ENCODE measurements at places on chromosomes 12 and 14.

DNA sequence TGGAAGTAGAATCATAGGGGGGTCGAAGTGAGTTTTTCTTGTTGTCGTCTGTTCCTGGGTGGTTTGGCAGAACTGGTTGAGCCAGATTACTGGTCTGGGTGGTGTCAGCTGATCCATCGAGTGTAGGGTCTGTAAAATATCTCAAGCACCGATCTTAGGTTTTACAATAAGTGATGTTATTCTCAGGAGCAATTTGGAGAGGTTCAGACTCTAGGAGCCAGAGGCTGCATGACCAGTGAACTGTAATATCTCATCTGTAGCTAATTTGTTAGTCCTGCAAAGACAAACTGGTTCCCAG lies 9.7 kb upstream of the SERPINA1 start:
- DNase-seq, result no peak

GRCh38 chr14:99384450-99385417 lies 95.9 kb downstream of the SETD3 start:
- DNase-seq, result no peak

GRCh38 chr14:22929961-22930364 lies 787 bp upstream of the PRMT5 start:
- DNase-seq, result no peak

GRCh38 chr14:90986510-90986909 lies 73.9 kb downstream of the RPS6KA5 start:
- DNase-seq, result no peak

DNA sequence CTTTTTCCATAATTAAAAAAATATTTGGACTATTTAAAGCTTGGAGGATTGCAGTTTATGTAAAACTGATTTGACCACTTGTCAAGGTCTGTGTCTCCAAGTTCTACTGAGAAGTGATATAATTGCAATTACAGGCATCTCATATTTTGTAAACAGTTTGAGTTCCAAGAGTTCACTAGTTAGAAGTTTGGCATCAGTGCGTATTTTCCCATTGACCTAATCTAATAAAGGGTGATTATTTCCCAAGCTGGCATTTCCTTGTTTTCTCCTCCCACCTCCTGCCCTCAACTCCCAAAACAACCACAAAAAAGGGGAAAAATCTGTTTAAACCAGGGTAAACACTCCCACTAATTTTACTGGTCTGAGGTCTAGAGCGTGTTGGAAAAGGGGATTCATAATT lies 3.0 kb upstream of the MYF6 start:
- DNase-seq, result no peak

GRCh38 chr12:47725091-47725772 lies at the start of gene ENDOU:
Gene ENDOU (minus strand): TSS chr12:47725490. CDS start chr12:47725413, 77 bp downstream.
- DNase-seq, result no peak

- DNase-seq, result no peak
Measured at GRCh38 chr14:35806006-35806907, 2.8 kb downstream of the RALGAPA1 start.

DNA sequence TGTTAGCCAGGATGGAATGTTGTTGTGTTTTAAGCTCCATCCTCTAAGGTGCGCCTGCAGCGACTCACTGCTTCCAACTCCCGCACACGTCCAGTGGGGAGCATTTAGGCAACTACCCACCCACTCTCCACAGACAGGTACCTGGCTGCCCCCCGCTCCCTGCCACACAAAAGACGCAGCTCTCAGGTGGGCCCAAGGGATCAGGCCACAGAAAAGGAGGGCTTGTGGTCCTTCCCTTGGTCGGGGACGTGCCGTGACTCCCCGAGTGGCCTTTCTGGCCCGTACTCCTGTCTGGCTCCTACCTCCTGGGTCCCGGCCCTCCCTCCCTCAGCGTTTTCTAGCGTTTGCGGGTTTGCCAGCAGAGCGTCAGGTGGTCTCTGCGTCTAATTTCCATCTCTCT lies 16.2 kb downstream of the TEDC1 start:
- no peak for DNase-seq

DNA sequence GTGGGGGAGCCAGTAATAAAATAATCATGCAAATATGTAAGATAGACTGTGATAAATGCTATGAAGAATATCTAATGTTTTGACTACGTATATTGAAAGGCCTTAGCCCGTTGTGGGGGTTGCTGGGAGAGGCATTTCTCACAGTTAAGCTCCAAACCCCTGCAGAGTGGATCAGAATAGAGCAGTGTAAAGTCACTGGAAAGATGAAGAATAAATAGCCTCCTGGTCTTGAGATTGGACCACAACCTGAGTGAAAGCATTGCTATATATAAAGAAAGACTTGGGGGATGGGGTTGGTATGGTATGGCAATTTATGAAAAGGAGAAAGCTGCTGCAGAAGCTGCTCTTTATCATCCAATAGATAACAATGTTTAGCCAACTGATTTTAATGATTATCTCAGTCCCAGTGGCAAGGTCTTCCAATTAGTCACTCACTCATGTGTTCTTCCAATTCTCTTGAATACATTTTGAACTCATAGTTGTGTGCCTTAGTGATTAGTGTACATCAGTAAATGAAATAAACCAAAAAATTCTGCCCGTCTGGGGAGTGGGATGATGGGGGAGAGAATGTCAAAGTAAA lies 10.2 kb downstream of the PLEKHA5 start:
- DNase-seq, result no peak

DNA sequence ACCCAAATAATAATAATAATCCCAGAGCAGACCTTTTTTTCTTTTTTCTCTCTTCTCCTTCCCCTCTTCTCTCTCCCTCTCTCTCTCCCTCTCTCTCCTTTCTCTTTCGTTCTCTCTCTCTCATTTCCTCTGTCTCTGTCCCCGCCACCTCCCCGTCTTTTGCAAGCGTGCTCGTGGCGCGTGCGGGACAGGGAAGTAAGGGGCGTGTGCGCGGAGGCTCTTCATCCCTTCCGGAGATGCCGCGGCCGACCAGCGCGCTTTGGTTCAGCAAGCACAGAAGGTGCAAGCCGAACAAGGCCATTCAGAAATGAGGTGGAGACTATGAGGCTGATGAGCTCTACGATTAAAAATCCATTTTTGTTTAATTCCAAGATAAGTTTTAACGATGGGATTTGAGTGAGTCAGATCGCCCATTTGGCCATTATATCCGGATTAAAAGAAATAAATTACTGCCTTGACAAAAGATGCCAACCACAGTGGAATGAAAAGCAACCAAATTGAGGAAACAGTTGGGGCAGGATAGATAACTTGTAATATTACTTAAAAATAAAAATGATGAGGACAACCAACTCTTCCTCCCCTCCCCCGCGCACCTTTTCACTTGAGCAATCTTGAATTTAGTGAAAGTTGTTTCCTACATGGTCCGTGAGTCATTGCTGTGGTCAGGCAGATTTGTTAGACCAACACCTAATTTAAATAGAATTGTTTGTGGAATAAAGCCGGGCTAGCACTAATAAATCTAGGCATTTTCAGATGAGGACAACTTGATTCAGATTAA lies 1.2 kb upstream of the AMIGO2 start:
- peak; percentile 30 for DNase-seq

GRCh38 chr12:50595667-50596066 lies 90.9 kb downstream of the DIP2B start:
- no peak for DNase-seq

GRCh38 chr14:45798659-45799058 lies 545.7 kb upstream of the MIS18BP1 start:
- DNase-seq, result no peak

GRCh38 chr14:50061664-50062437 lies 54.5 kb downstream of the VCPKMT start:
- no peak for DNase-seq

DNA sequence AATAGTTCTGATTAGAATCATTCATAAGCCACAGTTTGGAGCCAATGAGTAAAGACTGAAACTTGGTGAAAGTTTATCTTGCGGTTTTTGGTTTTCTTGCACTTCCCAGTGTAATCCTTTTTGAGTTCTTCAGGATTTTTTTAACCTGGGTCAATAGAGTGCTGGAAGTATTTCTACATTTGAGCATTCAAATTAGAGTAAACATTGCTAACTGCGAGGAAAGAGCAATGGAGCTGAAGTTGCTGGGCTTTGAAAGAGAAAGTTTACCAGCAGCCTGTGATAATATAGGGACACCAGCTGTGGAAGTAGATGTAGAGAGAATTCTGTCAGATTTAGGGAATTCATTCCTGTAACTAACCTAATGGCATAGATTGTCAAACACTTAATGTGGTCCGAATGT lies 30.3 kb downstream of the ANO6 start:
- DNase-seq, result no peak

DNA sequence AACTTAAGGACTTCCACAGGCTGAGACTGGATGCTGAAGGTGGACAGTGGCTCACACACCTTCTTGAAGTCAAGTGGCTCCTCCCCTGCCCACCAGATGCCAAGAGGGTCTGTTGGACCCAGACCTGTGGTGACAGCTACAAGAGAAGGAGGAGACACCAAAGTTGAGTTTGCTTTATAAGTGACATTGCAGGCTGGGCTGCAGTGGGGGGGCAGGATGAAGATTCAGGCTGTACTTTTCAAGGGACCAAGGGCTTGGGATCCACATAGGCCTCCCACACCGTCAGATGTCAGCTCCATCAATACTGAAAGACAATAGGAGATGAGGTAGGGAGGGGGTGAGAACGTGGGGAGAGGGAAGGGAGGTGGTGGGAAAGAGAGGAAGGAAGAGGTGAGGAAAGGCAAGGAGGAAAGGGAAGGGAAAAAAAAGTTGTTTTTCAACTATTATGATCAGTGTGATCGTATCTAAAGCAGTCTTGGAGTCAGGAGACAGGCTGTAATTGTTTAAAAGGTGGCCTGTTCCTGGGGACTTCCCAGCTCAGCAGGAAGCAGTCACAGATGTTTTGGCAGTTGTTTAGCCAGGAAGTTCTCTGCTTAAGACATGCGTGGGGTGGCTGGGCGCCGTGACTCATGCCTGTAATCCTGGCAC lies 84.1 kb upstream of the RESF1 start:
- peak; percentile 34 for DNase-seq

GRCh38 chr12:203462-204260 lies 10.3 kb downstream of the SLC6A12 start:
- no peak for DNase-seq

- DNase-seq, result no peak
Measured at GRCh38 chr14:92964124-92965109, 41.5 kb downstream of the CHGA start.

- DNase-seq, result peak; percentile 17
Measured at GRCh38 chr14:91947475-91948184, at the start of gene FBLN5. Gene FBLN5 (minus strand): TSS chr14:91947694. CDS start chr14:91947229, 465 bp downstream.

- DNase-seq, result no peak
Measured at GRCh38 chr12:26805401-26805971, 27.5 kb downstream of the ITPR2 start.

GRCh38 chr14:23468704-23469126 lies 788 bp upstream of the NGDN start:
- DNase-seq, result no peak

- no peak for DNase-seq
Measured at GRCh38 chr12:89717759-89718523, 9.3 kb upstream of the ATP2B1 start.

- DNase-seq, result no peak
Measured at GRCh38 chr12:127539226-127539858, 727.6 kb upstream of the TMEM132C start.

GRCh38 chr12:93740751-93741150 lies 63.6 kb downstream of the CRADD start:
- DNase-seq, result no peak

DNA sequence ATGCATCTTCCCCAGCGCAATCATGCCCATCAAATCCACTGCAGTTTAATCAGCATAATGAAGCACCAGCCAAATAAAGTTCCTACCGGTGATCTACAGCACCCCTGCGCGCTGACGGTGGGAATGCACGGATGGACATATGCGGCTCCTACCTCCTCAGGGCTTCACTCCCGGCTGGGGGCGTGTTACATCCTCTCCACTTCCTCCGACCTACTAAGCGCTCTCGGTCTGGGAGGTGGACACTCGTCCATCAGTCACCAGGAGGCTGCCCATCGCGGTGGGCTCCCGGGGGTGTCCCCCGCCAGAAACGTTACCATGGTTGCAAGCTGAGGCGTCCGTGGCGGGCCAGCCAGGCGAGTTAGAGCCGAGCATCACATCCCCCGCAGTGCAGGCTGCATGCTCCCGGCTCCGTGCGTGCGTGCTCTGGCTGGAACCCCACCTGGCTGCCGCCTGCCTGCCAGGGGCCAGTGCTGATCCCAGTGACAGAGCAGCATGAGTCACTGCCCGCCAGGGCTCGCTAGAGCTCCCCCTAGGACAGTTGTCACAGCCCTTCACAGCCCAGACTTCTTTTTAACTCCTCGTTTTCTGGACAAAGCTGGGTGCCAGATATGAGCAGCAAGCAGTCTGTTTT lies 73.0 kb downstream of the CIT start:
- no peak for DNase-seq

GRCh38 chr12:38289396-38289795 lies 27.2 kb upstream of the ALG10B start:
- DNase-seq, result no peak

- no peak for DNase-seq
Measured at GRCh38 chr12:39095636-39096330, 190.4 kb upstream of the CPNE8 start.

DNA sequence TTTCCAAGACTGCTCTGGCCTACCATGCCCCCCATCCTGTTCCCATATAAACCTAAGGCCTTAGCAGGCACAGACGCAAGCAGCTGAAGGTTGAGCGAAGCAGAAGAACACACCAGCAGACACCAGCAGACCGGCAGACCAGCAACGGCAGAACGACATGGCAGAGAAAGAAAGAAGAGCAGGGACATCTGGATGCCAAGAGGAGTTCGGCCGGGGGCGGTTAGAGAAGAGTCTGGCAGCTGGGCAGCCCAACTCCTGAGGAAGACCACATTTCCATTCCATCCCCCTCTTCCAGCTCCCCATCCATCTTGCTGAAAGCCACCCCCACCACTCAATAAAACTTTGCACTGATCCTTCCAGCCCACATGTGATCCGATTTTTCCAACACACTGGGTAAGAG lies 5.2 kb upstream of the ST8SIA1 start:
- no peak for DNase-seq

DNA sequence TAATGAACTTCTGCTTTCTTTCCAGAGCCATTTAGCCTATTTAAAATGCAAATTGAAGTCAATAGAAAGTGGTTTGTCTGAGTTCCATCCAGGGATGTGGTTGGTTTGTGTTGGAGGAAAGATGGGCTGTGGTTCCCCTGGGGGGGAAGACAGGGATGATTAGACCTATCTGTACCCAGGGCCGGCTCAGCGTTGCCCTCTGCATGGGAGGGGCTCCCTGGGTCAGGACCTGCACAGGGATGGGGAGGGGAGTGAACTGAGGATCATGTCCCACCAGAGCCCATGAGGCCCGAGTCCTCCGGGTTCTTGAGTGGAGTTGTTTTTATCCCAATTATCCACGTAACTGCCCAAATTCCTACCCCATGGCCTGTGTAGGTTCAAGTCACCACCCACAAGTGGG lies 76.9 kb upstream of the SFSWAP start:
- no peak for DNase-seq

DNA sequence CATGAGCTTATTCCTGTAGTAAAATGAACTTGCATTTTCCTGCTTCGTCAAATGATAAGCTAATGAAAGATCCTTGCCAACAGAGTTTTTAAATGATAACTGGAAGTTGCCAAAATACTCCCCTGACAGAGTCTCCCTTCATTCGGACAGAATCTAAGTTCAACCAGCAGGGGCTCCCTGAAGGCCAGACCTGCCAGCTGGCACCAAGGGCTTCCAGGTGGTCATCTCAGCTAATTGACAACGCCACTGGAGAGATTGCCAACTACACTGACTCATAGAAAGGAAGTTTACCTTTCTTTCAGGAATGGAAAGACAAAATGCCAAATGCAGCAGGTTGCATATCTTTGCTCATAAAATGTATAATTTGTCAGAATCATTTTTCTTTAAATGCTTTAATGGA lies 462.8 kb downstream of the GXYLT1 start:
- DNase-seq, result no peak

GRCh38 chr14:97916100-97916499 lies 1118.9 kb downstream of the VRK1 start:
- no peak for DNase-seq
